ENCODE measurements at places on chromosomes 5 and 9. TPM values are rescaled to one million over a fixed set of nuclear protein-coding genes. Genes with fewer than 3 reads are reported as not detected.

SLIT3 gene
- 85.8 TPM for total RNA-seq

GABRA1 gene
- not detected for total RNA-seq

DNA sequence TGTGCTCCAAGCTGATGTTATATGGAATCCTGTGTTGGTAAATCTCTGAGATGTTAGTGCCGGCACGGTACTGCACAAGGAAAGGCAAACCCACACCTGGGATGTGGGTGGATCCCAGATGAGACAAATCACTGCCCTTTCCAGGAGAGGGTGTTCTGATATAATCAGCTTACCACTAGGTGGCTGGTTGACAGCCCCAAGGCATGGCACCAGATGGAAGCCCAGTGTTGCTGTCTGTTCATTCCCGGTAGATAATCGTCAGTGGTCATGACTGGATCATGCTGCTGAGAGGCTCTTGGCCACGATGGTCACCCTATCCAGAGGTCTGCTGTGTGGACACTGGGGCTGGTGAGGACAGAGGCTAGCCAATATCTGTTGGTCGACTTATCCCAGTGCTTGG lies 184.0 kb downstream of the CACNA1B start:
- H3K27ac ChIP-seq, result no peak overlapping the region
- H3K27me3 ChIP-seq, result no peaks in the 10 kb centered on the region
- no peaks in the 10 kb centered on the region for H3K4me1 ChIP-seq

DNA sequence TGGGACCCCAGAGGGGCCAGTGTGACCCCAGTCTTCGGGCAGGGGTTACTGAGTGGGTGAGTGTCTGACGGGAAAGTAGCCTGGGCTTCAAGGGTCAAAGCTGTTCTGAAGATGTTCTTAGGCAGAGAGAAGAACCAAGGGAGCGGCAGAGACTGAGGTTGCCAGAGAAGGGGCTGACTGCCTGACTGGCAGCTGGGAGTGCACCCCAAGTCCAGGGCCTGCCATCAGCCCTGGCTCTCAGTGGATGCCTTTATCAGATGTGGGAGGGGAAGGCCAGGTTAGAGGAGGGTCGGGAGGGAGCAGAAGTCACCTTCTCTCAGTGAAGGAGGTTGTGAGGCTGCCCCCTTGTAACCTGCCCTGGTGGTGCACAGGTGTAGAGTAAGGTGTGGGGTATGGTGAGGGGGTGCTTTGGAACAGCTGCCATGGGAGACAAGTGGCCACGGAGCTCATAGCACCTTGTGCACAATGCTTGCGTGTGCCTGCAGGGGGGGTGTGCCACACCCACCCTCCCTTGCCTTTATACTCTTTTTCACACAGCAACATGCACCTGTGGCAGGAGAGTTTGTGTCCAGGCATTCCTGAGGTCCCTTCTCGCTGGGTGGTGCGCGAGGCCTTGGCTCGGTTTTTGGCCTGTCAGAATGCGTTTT lies 18.9 kb downstream of the RALGPS1 start:
- no peaks in the 10 kb centered on the region for H3K4me1 ChIP-seq
- H3K27ac ChIP-seq, result no peak overlapping the region
- DNase-seq, result no peak
- H3K27me3 ChIP-seq, result no peaks in the 10 kb centered on the region
- no peaks in the 10 kb centered on the region for H3K36me3 ChIP-seq

- H3K4me1 ChIP-seq, result no peaks in the 10 kb centered on the region
- H3K36me3 ChIP-seq, result no peaks in the 10 kb centered on the region
- no peaks in the 10 kb centered on the region for H3K27me3 ChIP-seq
- no peak overlapping the region for H3K27ac ChIP-seq
- no peak for DNase-seq
- H3K4me3 ChIP-seq, result no peak overlapping the region
Observed at GRCh38 chr9:96071076-96071814, 195.8 kb downstream of the ERCC6L2 start.

DNA sequence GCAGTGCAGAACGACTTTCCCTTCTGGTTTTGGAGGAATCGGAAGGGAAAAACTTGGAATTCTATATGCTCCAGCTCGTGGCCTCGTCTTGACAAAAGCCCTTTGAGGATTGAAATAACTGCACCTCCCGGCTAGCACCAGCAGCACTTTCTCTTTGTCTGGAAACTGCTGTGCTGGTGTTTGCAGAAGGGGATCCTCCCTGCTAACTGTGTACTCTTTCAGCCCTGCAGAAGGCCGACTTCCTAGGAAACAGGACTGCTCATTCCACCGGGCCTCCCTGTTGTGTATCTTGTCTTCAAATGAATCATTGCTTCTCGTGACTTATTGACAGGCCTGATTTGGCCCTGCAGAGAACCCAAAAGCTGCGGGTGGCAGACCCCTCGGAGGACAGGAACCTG lies 23.6 kb downstream of the STC2 start:
- DNase-seq, result no peak
- H3K27me3 ChIP-seq, result no peaks in the 10 kb centered on the region
- H3K4me3 ChIP-seq, result no peak overlapping the region
- no peaks in the 10 kb centered on the region for H3K4me1 ChIP-seq
